ENCODE measurements at places on chromosomes 4 and X.
A peak's percentile ranks its signal among the peaks of the same experiment; 100 is the strongest.

DNA sequence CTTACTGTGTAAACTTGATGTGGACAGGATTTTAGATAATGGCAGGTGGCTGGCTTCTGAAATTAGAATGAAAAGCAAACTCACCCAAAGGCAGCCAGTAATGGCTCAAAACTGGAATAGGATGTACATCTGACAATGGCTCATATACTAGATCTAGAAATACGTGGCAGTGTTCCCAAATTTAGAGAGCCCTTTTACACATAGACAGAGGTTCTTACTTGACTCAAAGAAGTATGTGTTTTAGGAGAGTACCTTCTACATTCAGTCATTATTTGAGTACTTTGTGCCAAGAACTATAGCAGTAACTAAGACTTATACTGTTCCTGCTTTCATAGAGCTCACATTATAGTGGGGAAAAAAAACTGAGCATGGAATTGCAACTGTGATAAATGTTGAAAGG is 48.0 kb downstream of the UBE2K start:
- DNase-seq, result no peak

- no peak for DNase-seq
These were observed 45.5 kb downstream of the CCNG2 start for GRCh38 chr4:77202491-77202890.

DNA sequence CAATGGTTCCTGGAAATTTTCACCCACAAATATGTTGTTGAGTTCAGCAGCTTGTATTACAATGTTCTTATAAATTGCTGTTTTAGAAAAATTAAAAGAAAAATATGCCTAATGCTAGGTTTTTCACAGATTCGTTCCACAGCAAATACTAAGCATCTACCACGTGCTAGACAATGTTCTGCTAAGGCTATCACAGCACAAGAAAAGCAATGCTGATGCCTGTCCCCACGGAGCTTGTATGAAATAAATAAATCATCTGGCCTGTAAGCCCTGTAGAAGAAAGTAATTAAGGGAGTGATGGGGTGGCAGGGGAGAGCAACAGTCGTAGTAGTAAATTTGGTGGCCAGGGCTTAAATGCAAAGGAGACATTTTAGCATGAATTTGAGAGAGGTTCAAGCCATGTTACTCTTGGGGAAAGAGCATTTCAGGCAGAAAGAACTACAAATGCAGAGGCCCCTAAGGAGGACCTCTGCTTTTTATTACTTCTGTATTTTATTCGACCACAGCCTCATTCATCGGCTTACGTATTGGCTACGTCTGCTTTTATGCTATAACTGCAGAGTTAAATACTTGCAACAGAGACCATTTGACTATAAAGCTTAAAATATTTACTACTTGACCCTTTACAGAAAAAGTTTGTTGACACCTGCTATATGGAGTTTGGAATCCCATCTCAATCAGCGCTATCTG is 36.3 kb downstream of the ARAP2 start:
- no peak for DNase-seq

DNA sequence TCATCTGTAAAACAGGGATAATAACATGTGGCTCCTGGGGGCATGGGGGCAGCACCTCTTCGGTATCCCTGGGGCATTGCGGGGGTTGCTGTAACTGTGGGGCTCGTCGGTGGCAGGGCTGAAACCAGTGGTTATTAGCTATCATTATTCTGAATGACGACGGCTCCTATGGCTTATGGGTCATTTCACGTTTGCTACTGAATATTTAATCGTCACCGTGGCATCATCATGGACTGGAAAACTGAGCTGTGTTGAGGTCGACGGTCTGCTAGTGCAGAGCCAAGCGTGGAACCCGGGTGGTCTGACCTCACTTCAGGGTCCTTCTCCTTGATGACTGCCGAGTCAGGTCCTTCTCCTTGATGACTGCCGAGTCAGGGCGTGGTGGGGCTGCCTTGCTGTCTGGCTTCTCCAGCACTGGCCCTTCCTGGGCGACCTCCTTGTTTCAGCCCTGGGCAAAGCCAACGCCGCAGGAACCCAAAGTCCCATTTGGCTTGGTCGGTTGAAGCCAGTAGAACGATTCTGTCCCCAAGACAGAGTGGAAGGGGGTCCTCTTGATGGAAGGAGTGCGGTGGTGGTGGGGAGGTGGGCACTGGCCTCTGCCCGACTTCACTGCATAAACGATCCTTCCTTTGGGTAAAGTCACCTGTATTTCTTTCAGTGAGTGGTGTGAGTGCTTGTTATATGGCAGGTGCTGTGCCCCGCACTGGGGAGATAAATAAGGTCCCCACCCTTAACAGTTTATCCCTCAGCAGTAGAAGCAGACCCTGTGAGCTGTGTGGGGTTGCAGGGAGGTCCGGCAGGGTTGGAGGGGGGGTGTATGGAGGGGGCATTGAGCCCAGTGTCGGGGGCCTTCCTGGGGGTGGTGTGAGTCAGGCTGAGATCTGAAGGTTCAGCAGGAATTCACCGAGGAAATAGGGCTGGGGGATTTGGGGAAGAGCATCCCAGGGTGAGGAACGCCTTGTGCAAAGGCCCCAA is 40.8 kb downstream of the PSAPL1 start:
- no peak for DNase-seq

- no peak for DNase-seq
These were observed 18.7 kb upstream of the CXCL13 start for GRCh38 chr4:77586951-77587383.

- DNase-seq, result no peak
These were observed 214.4 kb downstream of the TEX13A start for GRCh38 chrX:105006103-105006502.

- DNase-seq, result no peak
These were observed 70.0 kb downstream of the MGST2 start for GRCh38 chr4:139735381-139736273.

- DNase-seq, result peak; percentile 62
These were observed 31.8 kb upstream of the IQSEC2 start for GRCh38 chrX:53312946-53313727.

DNA sequence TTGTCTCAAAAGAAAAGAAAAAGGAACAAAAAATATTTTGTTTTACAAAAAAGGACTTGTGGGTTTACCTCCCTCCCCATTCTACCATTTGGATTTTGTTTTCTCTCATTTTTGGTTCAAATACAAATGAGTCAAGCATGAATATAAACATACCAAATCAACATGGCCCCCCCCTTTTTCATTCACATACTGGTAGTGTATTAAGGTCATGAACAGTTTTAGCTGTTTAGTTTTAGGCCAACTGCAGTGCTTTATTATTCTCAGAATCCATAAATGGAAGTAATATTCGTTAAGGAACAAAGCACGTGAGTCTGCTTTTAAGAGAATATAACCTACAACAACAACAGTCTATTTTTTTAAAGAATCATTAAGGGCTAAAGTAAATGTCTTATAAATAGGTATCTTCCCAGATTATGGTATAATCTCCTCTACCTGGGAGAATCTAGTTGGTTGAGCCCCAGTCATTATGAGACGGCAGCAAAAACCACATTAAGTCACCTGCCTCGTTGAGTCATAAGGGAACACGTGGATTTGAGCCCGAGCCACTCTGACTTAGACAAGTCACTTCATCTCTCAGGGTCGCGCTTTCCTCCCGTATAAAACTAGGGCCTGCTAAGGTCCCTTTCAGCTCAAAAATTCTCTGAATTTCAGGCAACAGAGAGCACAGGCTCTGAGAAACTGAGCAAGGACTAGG is 26.7 kb downstream of the BCLAF3 start:
- DNase-seq, result peak; percentile 26

DNA sequence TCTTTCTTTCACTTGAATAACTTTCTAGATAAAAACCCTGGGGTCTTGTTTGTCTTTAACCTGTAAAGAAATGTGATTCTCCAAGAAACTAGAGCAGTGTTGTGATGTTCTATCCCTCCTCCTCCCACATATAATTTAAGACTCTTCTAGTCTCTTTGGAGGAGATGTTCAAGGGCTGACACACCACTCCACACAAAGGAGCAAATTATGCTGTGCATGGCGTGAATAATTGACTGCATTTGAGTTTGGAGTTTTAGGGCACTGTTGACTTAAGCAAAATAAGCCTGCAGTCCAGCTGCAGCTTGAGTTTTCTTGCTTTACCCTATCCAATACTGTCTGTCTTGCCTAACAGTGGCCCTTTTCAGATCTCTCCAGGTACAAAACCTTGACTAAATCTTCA is 119.7 kb downstream of the CHRDL1 start:
- DNase-seq, result no peak

- DNase-seq, result no peak
These were observed 63.5 kb upstream of the TENM3 start for GRCh38 chr4:182179751-182180150.

- DNase-seq, result no peak
These were observed 32.2 kb downstream of the NDP start for GRCh38 chrX:43940816-43941474.

DNA sequence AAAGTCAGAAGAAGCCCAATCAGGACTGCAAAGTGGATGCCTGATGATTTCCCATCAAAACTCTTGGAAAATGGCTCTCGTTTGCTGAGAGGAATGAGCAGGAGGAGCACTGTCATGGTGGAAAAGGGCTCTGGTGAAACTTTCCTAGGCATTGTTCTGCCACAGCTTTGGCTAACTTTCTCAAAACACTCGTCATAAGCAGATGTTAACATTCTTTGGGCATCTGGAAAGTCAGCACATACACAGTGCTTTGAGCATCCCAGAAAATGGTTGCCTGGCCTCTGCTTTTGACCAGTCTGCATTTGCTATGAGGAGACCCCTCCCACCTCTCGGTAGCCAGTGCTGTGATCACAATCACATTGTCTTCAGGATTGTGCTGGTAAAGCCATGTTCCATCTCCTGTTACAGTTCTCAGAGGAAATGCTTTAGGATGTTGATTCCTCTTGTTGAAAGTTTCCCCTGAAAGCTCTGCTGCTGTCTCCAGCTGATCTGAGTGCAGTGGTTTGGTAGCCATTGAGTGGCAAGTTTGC is 25.2 kb upstream of the TBC1D14 start:
- no peak for DNase-seq

DNA sequence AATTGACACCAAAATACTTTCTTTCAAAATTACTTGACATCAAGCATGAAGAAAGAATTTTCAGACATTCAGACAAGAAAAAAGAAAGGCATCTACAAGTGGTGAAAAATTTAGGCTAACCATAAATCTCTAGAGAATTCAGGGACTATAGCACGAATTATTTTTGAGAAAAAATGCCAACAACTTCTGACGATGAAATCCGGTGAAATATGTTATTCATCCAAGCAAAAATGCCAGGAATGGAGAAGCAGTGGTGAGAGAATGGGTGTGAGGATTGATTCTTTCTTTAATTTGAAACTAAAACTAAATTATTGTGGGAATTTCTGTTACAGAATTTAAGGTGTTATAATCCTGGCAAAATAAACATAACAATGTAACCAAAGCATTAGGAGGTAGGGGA is 69.4 kb upstream of the SORBS2 start:
- no peak for DNase-seq

DNA sequence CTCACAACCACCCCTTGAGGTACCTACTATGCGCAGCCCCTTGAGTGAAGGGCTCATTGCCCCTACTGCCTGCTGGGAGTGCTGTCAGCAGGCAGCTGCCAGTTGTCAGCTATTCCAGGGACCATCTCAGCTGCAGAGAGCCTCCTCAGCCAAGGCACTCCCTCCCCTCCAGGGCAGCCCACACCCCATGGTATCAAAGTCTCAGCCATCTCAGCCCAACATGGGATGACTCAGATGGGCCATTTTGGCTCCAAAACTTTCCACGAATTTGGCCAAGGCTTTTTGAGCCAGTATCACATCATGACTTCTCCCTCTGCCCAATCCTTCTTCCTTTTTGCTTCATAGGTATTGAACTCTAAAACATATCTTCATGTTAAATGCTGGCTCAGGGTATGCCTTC is 61.4 kb upstream of the MAP3K15 start:
- DNase-seq, result no peak

GRCh38 chr4:107366016-107366735 is 330.1 kb upstream of the DKK2 start:
- no peak for DNase-seq

- DNase-seq, result no peak
These were observed at the start of gene PABPC4L for GRCh38 chr4:134201216-134202161. Gene PABPC4L, minus strand, starts transcription at chr4:134201789. Its CDS starts 770 bp downstream, at chr4:134201019.

DNA sequence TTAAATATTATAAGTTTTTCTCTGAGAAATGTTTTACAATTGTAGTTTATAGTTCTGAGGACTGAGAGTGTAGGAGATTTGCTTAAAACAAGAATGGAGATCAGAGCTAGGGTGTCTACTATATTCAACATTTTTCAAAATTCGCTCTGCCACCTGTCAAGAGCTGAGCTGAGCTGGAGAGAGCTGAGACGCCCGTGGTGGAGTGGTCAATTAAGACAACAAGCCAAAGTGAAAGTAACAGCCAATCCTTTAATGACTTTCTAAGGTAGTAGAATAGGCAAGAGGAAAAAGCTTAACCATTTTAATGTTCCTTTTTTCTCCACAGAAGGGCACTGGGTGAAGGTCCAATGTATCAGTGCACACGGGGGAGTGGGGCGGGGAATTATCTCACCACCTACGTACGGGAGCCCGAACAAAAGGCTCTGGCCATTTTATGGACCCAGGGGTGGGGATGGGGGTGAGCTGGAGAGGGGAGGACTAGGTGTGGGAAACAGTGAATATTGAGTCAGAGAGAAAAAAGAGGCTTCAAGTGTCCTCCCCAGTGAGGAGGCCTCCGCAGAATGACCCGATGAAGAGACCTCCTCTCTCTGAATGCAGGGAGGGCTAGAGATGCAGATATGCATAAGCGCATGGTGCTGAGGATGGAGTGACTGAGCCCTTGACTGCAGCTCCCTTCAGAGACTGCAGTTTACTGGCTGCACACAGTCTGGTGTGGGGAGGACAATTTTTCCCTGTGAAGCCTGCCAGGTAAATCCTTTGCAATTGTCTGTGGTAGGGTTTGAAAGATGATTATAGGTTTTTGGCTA is 60.8 kb downstream of the SPCS3 start:
- DNase-seq, result peak; percentile 95

GRCh38 chr4:37663552-37663951 is 22.6 kb downstream of the RELL1 start:
- DNase-seq, result no peak

GRCh38 chr4:182451441-182451840 is 208.2 kb downstream of the TENM3 start:
- no peak for DNase-seq

GRCh38 chr4:140080883-140081282 is 73.1 kb downstream of the MAML3 start:
- DNase-seq, result no peak

GRCh38 chrX:133749370-133749769 is 236.0 kb downstream of the GPC3 start:
- DNase-seq, result no peak

GRCh38 chr4:140149846-140150635 is 3.9 kb downstream of the MAML3 start:
- peak; percentile 70 for DNase-seq

DNA sequence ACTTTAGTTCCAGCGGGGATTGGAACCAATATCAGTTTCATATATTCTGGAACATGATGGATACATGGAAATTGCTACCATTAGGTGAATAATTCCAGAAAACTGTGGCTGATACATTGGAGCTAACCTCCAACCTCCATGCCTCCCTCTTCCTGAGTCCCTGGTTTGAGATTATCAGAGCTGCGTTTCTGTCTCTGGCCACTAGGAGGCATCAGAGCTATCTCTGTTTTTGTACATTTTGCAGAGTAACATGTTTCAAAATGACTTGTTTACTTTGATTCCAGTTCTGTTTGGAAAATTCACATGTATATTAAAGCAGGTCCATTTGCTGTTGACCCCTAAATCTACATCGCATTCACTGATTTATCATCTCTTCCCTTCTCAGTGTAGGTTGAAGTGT is 2.4 kb upstream of the RAB40AL start:
- DNase-seq, result peak; percentile 26

GRCh38 chrX:120309873-120310705 is 1.2 kb downstream of the TMEM255A start:
- no peak for DNase-seq

GRCh38 chrX:21153503-21153902 is 220.7 kb upstream of the CNKSR2 start:
- DNase-seq, result no peak

All from RKO (cell line).